NCI-H460 (cell line): ENCODE measurements at places on chromosomes 4 and X. TPM values are rescaled to one million over a fixed set of nuclear protein-coding genes. Genes with fewer than 3 reads are reported as not detected.

- no peak for DNase-seq
Observed at GRCh38 chr4:170214101-170214500, 124.3 kb upstream of the AADAT start.

GRCh38 chr4:112147697-112148096, 2.4 kb downstream of the FAM241A start:
- DNase-seq = no peak

DNA sequence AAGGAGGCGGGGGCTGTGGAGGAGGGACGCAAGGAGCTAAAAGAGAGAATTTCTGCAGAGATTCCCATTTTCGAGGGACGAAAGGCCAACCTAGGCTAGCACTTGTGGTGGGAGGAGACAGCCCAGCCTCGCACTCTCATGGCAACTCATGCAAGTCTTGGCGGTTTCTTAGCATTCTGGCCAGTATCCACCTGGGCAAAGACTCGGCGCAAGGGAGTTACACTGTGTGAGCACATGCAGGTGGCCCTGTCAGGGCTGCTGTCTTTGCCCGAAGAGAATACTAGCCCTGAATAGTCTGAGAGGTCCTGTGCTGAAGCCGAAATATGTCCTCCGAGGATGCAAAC, 15.5 kb downstream of the MCF2 start:
- no peak for DNase-seq

- no peak for DNase-seq
Observed at GRCh38 chrX:129659141-129659540, 4.4 kb upstream of the APLN start.

PPBP gene
- not detected in 2 replicates for total RNA-seq
